Central memory CD8-positive, alpha-beta T cell (primary cell): ENCODE measurements at places on chromosomes 6 and 20.
A peak's percentile ranks its signal among the peaks of the same experiment; 100 is the strongest.

- no peak for DNase-seq
- H3K36me3 ChIP-seq: peaks cover 12% of the 10 kb centered on the region
- H3K4me1 ChIP-seq: no peaks in the 10 kb centered on the region
- no peak overlapping the region for H3K4me3 ChIP-seq
- no peak overlapping the region for H3K27ac ChIP-seq
These were observed 48.8 kb upstream of the KIF25 start for GRCh38 chr6:167948716-167949115.

- H3K4me3 ChIP-seq: no peak overlapping the region
- H3K4me1 ChIP-seq: peaks cover 14% of the 10 kb centered on the region
- H3K36me3 ChIP-seq: peaks cover 4% of the 10 kb centered on the region
- no peak overlapping the region for H3K27ac ChIP-seq
These were observed 909 bp upstream of the NUDT3 start for GRCh38 chr6:34393191-34393965.

- H3K27me3 ChIP-seq: no peaks in the 10 kb centered on the region
- peaks cover 38% of the 10 kb centered on the region for H3K4me1 ChIP-seq
- H3K4me3 ChIP-seq: peak overlapping the region; percentile 68
- H3K36me3 ChIP-seq: peaks cover 8% of the 10 kb centered on the region
These were observed 27.3 kb downstream of the NQO2 start for GRCh38 chr6:3026791-3027626.

GRCh38 chr20:31713312-31714273 is 9.1 kb downstream of the BCL2L1 start:
- H3K27ac ChIP-seq: peak overlapping the region; percentile 86
- no peak for DNase-seq
- H3K36me3 ChIP-seq: peaks cover 22% of the 10 kb centered on the region
- no peaks in the 10 kb centered on the region for H3K27me3 ChIP-seq
- peak overlapping the region; percentile 36 for H3K4me3 ChIP-seq

DNA sequence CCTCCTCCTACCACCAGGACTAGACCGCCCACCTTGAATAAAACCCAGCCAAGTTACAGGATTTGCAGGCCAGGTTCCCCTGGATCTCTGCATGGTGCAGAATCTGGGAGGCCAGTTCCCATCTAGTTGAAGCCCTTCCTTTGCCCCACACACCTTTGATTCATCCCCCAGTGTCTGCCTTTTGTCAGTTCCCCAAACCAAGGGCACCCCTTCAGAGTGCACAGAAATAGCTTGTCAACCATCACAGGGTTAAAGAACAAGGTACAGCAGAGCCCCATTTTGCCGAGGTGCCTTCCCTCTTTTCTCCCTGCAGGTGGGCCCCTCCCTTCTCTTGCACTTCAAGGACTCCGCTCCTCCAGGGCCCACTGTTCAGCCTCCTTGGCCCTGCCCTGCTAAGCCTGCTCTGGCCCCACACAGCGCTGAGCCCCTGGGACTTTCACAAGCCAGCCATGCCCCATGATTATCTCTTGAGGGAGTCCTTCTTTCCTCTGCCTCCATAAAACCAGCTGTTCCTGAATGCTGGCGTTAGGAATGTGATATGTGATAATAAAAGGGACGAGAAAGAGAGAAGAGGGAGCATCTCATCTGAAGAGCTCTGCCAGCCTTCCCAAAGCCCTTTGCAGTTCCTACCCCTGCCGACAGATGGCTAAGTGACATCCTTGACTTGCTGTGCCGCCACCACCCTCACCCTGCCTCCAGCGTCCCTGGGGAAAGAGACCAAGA is 280.3 kb downstream of the CDC5L start:
- DNase-seq: no peak
- peaks cover 6% of the 10 kb centered on the region for H3K4me1 ChIP-seq
- H3K4me3 ChIP-seq: no peak overlapping the region

DNA sequence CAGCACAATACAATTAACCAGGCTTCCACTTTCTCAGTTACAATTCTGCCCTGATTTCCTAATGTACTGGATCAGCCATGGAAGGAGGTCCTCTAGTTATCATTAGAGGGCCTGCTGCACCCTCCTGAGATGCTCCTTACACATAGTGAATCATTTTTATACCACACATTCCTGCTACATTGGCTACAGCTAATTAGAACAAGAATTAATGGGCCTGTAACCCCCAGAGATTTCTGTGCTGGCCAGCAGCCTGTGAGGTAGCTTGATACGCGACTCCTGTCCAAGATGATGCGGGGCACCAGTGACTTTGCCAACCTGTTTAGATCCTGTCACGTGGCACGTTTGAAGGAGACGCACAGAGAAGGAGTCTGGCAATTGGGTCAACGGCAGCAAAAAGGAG is 422.8 kb downstream of the EPM2A start:
- no peak for DNase-seq
- no peaks in the 10 kb centered on the region for H3K27me3 ChIP-seq
- peaks cover 2% of the 10 kb centered on the region for H3K36me3 ChIP-seq
- H3K4me3 ChIP-seq: no peak overlapping the region
- H3K4me1 ChIP-seq: no peaks in the 10 kb centered on the region
- no peak overlapping the region for H3K27ac ChIP-seq

- peaks cover 16% of the 10 kb centered on the region for H3K36me3 ChIP-seq
- peak; percentile 95 for DNase-seq
- peak within 1 kb of the TSS; percentile 82 for H3K4me3 ChIP-seq
- peaks cover 21% of the 10 kb centered on the region for H3K4me1 ChIP-seq
- no peaks in the 10 kb centered on the region for H3K27me3 ChIP-seq
These were observed at the start of gene LSM2 for GRCh38 chr6:31806470-31807272. Gene LSM2, minus strand, starts transcription at chr6:31806966. Its CDS starts 209 bp downstream, at chr6:31806757.

DNA sequence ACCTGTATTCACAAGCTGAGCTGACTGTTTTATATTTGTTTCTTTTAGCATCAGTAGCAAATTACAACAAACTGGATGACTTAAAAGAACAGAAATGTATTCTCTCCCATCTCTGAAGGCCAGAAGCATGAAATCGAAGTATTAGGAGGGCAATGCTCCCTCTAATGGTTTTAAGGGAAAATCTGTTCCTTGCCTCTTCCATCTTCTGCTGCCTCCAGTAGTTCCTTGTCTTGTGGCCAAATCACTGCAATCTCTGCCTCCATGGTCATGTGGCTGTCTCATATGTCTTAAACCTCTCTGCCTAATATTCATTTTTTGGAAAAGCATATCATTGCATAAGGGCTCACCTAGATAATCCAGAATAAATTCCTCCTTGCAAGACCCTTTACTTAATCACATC is 25.2 kb upstream of the ASCC3 start:
- H3K4me3 ChIP-seq: no peak overlapping the region
- DNase-seq: no peak
- no peaks in the 10 kb centered on the region for H3K4me1 ChIP-seq
- no peak overlapping the region for H3K27ac ChIP-seq
- no peaks in the 10 kb centered on the region for H3K27me3 ChIP-seq

- H3K4me1 ChIP-seq: no peaks in the 10 kb centered on the region
- H3K27me3 ChIP-seq: peaks cover 53% of the 10 kb centered on the region
- no peak overlapping the region for H3K4me3 ChIP-seq
- H3K27ac ChIP-seq: no peak overlapping the region
These were observed 111.1 kb upstream of the MCHR2 start for GRCh38 chr6:100105138-100105537.

GRCh38 chr6:133187657-133188453 is 53.3 kb upstream of the EYA4 start:
- H3K4me1 ChIP-seq: no peaks in the 10 kb centered on the region
- no peak for DNase-seq
- no peak overlapping the region for H3K27ac ChIP-seq
- no peaks in the 10 kb centered on the region for H3K27me3 ChIP-seq
- H3K36me3 ChIP-seq: no peaks in the 10 kb centered on the region

GRCh38 chr6:144263786-144264185 is 21.3 kb upstream of the UTRN start:
- H3K4me3 ChIP-seq: no peak overlapping the region
- no peaks in the 10 kb centered on the region for H3K4me1 ChIP-seq
- DNase-seq: no peak
- H3K27me3 ChIP-seq: no peaks in the 10 kb centered on the region
- H3K27ac ChIP-seq: no peak overlapping the region

DNA sequence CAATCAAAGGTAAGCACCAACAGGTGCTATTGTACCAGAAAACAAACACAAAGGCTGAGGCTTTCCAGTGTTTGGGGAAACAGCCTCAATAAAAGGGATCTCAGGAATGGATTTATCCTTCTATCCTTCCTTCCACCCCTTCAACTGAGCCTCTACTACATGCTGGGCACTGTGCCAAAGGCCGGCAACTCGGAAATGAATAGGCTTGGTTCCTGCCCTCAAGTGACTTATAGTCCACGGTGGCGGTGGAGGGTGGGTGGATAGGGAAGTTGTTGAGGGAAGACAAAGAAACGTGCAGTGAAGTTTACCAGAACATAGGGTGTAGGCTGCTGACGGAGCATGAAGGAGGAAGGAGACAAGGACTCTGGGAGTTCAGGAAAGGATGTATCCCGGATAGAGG is 73.4 kb upstream of the TAB2 start:
- H3K27me3 ChIP-seq: no peaks in the 10 kb centered on the region
- peaks cover 6% of the 10 kb centered on the region for H3K4me1 ChIP-seq
- H3K4me3 ChIP-seq: no peak overlapping the region
- no peaks in the 10 kb centered on the region for H3K36me3 ChIP-seq
- no peak for DNase-seq

GRCh38 chr6:29959467-29959866 is 17.1 kb downstream of the HLA-A start:
- no peak for DNase-seq
- H3K36me3 ChIP-seq: peaks cover 6% of the 10 kb centered on the region
- peaks cover 20% of the 10 kb centered on the region for H3K4me1 ChIP-seq
- no peak overlapping the region for H3K27ac ChIP-seq

- H3K4me1 ChIP-seq: no peaks in the 10 kb centered on the region
- H3K4me3 ChIP-seq: no peak overlapping the region
- H3K36me3 ChIP-seq: peaks cover 2% of the 10 kb centered on the region
- DNase-seq: no peak
- H3K27me3 ChIP-seq: peaks cover 16% of the 10 kb centered on the region
These were observed 110.3 kb downstream of the RWDD2A start for GRCh38 chr6:83303426-83303825.

GRCh38 chr6:37302086-37302686 is 44.2 kb upstream of the TMEM217 start:
- peaks cover 16% of the 10 kb centered on the region for H3K36me3 ChIP-seq
- H3K27ac ChIP-seq: no peak overlapping the region
- no peak for DNase-seq
- no peaks in the 10 kb centered on the region for H3K4me1 ChIP-seq

- no peak for DNase-seq
- H3K27me3 ChIP-seq: no peaks in the 10 kb centered on the region
- peaks cover 3% of the 10 kb centered on the region for H3K36me3 ChIP-seq
- no peak overlapping the region for H3K4me3 ChIP-seq
- H3K27ac ChIP-seq: no peak overlapping the region
- H3K4me1 ChIP-seq: peaks cover 32% of the 10 kb centered on the region
These were observed 6.4 kb downstream of the GTF2H5 start for GRCh38 chr6:158174514-158174913.

GRCh38 chr6:161400671-161401070 is 126.8 kb upstream of the AGPAT4 start:
- DNase-seq: no peak
- H3K36me3 ChIP-seq: no peaks in the 10 kb centered on the region
- H3K27me3 ChIP-seq: peaks cover 28% of the 10 kb centered on the region
- H3K4me3 ChIP-seq: no peak overlapping the region
- no peaks in the 10 kb centered on the region for H3K4me1 ChIP-seq

- no peak for DNase-seq
- no peak overlapping the region for H3K27ac ChIP-seq
- no peaks in the 10 kb centered on the region for H3K36me3 ChIP-seq
- peaks cover 1% of the 10 kb centered on the region for H3K4me1 ChIP-seq
- H3K27me3 ChIP-seq: peaks cover 10% of the 10 kb centered on the region
These were observed 147.9 kb downstream of the VEGFA start for GRCh38 chr6:43917878-43918382.

DNA sequence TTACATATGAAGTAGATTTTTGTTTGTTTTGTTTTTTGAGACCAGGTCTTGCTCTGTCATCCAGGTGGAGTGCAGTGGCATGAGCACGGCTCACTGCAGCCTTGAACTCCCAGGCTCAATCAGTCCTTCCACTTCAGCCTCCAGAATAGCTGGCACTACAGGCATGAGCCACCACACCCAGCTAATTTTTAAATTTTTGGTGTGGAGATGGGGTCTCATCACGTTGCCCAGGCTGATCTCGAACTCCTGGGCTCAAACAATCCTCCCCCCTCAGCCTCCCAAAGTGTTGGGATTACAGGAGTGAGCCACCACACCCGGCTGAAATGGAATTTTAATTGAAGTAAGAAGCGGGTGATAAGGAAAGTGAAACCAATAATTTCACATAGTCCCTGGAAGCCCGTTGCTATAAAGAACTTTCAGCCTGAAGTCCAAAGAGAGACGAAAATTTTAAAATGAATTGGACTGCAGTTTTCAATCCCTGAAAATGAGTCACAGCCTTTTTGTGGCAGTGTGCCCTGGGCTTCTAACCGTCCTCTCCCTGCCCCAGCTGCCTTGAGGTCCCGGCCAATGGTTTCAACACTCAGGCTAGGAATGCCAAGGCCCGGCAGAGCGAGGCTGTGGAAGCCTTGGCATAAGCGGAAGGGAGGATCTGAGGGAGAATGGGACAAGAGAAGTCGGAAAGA is 757 bp downstream of the RAET1E start:
- peaks cover 34% of the 10 kb centered on the region for H3K27me3 ChIP-seq
- no peak for DNase-seq
- H3K36me3 ChIP-seq: no peaks in the 10 kb centered on the region
- peaks cover 19% of the 10 kb centered on the region for H3K4me1 ChIP-seq

- peaks cover 47% of the 10 kb centered on the region for H3K4me1 ChIP-seq
- peaks cover 33% of the 10 kb centered on the region for H3K36me3 ChIP-seq
- peak overlapping the region; percentile 96 for H3K4me3 ChIP-seq
These were observed 682 bp upstream of the SLA2 start for GRCh38 chr20:36646678-36647077.

- H3K4me1 ChIP-seq: no peaks in the 10 kb centered on the region
- no peak overlapping the region for H3K4me3 ChIP-seq
These were observed 137.9 kb downstream of the PKHD1 start for GRCh38 chr6:51949526-51949925.

DNA sequence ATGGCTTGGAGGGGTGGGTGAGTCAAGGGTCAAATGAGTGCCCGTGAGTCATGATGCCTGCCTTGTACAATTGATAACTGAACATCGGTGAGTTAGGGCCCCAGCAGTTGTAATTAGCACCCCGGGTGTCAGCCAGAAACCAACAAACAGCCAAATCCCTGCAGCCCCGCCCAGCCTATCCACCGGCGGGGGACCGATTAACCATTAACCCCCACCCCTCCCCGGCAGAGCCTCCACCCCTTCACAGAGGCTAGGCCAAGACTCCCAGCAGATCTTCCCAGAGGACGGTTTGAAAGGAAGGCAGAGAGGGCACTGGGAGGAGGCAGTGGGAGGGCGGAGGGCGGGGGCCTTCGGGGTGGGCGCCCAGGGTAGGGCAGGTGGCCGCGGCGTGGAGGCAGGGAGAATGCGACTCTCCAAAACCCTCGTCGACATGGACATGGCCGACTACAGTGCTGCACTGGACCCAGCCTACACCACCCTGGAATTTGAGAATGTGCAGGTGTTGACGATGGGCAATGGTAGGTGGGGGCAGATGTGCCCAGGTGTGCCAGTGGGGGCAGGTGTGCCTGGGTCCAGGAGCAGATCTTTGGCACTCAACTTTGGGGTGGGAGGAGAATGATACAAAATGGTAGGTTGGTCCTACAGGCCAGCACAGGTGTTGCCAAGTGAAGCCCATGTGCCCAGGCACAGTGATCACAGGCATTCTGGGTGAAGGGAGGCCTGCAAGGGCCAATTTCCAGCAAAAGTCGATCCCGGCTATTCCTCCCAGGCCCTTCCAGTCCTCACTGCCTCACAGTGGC is 45.7 kb downstream of the HNF4A start:
- no peak overlapping the region for H3K27ac ChIP-seq
- H3K36me3 ChIP-seq: no peaks in the 10 kb centered on the region
- H3K4me3 ChIP-seq: no peak overlapping the region
- H3K27me3 ChIP-seq: no peaks in the 10 kb centered on the region

- no peak for DNase-seq
- no peaks in the 10 kb centered on the region for H3K36me3 ChIP-seq
- H3K4me1 ChIP-seq: no peaks in the 10 kb centered on the region
- H3K4me3 ChIP-seq: no peak overlapping the region
- no peak overlapping the region for H3K27ac ChIP-seq
These were observed 308.7 kb upstream of the TFAP2D start for GRCh38 chr6:50404643-50405042.
